Left ventricle myocardium superior (tissue), 1 donor: ENCODE measurements at places on chromosomes 7 and 10. TPM values are rescaled to one million over a fixed set of nuclear protein-coding genes. Genes with fewer than 3 reads are reported as not detected.

- no peak for DNase-seq
Measured at GRCh38 chr10:96541921-96542320, 28.2 kb upstream of the TLL2 start.

The CFTR gene
- total RNA-seq: 3.0 TPM

DNA sequence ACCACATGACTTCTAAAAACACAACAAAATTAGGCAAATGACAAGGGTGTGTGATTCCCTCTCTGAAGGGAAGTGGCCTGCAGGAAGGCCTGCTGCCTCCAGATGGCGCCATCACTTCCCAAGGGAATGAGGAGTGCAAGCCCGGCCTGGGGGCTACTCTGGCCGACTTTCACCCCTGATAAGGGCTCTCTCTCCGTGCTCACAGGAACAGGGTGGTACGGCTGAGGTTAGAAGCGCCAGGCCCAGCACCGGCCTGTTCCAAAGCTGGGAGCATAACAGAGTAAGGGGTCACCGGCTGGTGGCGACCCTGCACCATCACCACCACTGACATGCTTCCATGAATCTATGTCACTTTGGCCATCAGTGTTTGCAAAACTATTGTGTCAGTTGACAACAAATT is 13.1 kb downstream of the RBP3 start:
- DNase-seq: peak; percentile 51

The MTURN gene
- 18.8 TPM for total RNA-seq

DNA sequence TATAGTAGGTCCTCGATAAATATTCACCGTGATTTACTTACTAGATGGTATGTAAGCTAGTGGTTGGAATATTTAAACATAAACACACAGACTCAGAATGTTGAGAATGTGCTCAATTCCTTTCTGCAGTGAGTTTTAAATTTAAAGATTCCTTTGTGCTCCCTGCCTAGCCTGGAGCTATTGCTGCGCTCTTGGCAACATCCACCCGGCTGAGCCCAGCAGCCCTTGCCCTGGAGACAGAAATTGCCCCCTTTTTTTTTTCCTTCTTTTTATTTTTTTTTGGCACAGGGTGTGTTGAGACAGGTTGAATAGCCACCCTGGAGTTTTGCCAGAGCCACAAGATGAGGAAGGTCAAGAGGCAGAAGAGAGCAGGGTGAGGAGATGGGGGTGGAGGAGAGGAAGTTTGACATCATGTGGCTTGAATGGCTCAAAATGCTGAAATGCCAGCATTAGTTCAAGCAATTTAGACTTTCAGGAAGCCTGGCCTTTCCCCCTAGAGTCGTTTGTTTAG is 180.8 kb downstream of the PRKCQ start:
- DNase-seq: no peak

DNA sequence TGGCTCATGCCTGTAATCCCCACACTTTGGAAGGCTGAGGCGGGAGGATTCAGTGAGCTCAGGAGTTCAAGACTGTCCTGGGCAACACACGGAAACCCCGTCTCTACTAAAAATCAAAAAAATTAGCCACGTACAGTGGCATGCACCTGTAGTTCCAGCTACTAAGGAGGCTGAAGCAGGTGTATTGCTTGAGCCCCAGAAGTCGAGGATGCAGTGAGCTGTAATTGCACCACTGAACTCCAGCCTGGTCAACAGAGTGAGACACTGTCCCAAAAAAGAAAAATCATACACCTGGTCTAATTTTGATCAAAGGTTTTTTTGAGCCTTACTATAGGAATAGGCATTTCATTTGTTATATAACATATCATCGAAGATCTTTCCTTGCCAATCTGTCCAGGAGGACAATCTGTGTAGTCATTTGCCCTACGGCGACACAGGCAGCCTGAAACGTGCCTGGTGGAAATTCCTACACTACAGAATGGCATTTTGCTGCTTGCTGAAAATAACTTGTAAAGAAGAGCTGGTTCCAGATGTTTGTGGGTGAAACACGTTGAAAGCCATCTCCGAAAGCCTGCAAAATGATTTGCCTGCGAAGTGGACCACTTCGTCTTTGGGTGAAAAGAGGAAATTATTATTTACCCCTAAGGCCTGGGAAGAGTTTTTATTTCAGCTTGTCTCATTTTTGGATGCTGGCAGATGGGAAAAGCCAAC is 31.3 kb upstream of the GDI2 start:
- DNase-seq: no peak

The GHRHR gene
- total RNA-seq: not detected
